NCI-H748 treated with DMSO at 0.1 percent for 48 hours (cell line): ENCODE measurements at places on chromosomes 7 and 10.

DNA sequence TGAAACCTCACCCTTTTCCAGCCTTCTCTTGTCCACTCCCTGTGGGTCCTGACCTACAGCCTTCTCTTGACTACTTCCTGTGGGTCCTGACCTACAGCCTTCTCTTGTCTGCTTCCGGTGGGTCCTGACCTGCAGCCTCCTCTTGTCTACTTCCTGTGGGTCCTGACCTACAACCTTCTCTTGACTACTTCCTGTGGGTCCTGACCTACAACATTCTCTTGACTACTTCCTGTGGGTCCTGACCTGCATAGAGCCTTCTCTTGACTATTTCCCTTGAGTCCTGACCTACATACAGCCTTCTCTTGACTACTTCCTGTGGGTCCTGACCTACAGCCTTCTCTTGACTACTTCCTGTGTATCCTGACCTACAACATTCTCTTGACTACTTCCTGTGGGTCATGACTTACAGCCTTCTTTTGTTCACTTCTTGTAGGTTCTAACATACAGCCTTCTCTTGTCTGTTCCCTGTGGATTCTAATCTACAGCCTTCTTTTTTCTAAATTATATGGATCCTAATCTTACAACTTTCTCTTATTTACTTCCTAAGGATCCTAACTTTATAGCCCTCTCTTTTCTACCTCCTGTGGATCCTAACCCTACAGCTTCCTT is 36.5 kb downstream of the C10orf71 start:
- DNase-seq = no peak

DNA sequence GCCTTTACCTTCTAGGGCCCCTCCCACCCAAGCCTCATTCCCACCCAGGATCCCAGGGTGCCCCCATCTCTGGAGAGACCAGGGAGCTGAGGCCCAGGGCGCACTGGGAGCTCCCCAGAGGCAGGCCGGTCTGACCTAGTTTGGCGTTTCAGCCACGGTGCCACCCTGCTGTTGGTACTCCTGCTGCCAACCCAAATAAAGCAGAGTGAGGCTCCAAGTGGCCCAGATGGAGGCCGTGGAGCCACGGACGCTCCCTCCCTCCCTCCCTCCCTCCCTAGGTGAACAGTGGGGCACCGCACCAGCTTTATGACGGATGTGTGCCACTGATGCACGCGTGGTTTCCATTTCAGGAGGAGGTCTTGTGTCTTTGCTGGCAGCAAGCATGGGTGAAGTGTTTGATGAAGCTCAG is 1.8 kb downstream of the INPP5A start:
- no peak for DNase-seq

DNA sequence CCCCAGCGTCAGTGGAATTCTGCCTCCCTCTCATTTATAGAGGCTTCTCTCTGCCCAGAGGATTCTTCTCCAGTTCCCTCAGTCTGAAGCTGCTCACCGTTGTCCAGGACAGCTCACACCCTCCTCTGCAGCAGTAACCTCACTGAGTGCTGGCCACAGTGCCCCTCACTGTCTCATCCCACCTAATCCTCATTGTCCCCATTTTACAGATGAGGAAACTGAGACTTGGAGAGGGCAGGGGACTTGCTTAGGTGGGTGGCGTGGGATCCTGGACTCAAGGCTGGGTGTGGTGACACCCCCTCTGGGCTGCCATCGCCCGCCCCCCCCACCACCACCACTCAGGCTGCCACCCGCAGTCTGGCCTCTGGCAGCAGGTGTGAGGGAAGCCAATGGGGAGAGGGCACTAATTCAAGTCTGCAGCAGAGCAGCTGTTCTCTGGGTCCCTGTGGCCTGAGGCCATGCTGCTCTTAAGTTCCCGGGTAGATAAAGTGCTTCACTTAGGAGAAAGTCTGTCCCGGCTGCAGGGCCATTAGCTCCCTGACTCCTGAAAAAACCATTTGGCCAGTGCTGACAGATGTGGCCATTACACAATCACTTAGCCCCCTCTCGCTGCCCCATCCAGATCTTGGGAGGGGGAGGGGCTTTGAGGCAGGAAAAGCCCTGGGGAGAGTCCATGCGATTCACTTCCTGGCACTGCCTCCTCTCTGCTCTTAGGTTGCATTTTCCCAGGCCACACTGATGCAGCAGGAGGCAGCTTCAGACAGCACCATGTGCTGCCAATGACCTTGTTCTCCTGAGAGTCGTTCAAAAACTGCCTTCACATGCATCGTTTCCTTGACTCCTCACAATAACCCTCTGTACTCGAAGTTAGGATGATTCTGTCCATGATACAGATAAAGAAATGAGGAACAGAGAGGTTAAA is 36.3 kb downstream of the DRGX start:
- no peak for DNase-seq

GRCh38 chr7:22921386-22922086 is 92.4 kb downstream of the HYCC1 start:
- DNase-seq = no peak

GRCh38 chr10:23864631-23865147 is 344.2 kb upstream of the KIAA1217 start:
- no peak for DNase-seq

- no peak for DNase-seq
Observed at GRCh38 chr7:74012842-74013249, 15.1 kb upstream of the ELN start.

DNA sequence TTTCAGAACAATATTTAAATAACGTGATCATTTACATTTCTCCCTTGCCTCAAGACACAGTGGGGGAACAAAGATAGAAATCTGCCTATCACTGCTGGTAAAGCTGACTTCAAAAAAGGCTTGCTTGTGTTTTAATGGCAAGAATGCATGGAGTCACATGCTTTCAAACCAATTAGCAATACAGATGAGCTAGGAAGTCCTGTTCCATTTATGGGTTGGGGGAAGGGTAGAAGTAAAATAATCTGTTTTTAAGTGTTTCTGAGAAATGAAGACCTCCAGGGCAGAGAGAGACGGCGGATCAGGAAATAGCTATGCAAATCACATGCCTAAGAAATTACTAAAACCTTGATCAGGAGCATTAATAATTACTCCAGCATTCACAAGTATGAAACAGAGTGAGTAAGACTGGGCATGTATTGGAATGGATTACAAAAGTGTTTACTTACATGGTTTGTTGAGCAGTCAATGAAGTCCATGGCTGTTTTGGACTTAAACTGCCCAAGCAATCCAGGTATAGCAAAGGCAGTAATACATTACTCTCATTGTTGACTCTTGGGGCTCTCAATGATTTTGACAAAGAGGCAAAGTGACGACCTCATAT is 142.0 kb downstream of the ARID5B start:
- DNase-seq = no peak
